ENCODE measurements at places on chromosomes 11 and 22.

GRCh38 chr11:35765211-35765610, 102.6 kb downstream of the TRIM44 start:
- DNase-seq, result no peak

DNA sequence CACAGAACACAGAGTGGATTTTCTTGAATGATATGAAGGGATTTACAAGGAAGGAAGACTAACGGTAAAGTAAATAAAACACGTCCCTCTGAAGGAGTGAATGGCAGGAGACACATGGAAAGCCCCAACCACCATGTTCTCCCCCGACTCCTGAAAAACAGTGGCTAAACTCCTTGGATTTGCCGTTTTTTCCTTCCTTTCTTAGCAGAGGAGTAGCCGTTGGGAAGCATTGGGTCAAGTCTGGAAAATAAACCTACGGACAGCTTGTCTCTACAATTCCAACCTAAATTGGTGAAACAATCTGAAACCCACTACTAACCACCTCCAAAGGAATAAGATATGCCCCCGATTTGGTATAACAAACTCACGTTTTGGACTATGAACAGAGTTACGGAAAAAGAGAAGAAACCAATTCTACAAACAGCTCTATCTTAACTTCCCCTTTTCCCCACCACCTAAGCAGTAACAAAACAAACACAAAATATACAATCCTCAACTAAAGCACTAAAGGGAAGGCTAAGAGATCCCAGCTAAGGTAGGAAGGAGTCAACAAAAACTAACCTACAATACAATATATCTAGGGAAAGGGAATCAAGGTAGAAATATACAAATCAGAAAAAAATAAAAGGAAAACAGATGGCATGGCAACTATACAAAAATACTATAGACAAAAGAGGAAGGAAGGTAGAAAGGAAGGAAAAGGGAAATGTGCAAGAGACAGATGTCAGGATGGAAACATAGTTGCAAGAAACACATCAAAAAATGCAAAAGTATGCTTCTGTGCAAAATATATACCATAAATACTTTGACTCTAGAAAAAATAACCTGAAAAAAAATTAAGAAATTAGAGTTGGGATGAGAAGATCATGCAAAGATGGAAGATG, 43.8 kb upstream of the LYVE1 start:
- no peak for DNase-seq

DNA sequence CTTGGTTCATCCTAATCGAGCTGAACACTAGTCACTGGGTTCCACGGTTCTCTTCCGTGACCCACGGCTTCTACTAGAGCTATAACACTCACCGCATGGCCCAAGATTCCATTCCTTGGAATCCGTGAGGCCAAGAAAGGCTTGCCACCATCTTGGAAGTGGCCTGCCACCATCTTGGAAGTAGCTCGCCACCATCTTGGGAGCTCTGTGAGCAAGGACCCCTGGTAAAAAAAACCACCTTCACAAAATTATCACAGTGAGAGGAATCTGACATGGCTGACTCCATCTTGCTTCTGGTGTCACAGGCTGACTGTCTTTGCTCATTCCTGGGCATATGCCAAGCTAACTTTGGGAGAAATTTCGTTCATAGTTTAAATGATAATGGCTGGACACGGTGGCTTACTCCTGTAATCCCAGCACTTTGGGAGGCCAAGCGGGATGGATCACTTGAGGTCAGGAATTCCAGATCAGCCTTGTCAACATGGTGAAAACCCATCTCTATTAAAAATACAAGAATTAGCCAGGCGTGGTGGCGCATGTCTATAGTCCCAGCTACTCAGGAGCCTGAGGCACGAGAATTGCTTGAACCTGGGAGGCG, 18.9 kb upstream of the KCTD14 start:
- DNase-seq, result no peak

GRCh38 chr11:11857769-11858168, 16.0 kb downstream of the USP47 start:
- peak; percentile 3 for DNase-seq

DNA sequence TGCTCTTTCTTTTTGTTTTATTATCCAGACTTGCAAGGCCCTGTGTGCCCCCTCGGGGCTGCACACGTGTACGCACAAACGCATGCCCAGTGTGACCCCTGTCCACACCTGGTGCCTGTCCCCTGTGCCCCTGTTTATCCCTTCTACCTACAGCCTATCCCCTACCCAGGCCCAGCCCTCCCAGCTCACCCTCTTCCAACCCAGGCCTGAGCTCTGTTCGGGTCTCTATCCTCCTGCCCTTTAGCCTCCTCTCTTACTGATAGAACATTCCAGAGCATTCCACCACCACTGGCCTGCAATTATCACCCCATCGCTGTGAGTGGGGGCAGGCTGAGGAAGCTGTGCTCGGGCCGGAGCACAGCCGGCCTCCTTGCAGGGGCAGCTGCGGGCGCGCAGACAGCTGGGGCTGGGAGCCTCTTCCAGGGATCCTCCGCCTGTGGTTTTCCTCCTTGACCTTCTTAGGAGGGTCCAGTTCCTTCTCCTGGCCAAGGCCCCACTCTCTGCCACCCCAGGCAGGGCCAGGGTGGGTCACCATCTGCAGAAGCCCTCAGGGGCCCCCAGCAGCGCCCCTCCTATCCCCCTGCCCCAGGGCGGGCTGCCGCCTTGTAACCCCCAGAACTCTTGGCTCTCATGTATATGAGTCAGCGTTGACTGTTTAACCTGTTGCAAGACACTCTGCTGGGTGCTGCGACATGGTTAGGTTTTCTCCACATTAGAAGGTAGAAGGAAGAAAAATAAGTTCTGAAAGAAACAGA, 41.8 kb upstream of the KCNQ1OT1 start:
- DNase-seq, result no peak

DNA sequence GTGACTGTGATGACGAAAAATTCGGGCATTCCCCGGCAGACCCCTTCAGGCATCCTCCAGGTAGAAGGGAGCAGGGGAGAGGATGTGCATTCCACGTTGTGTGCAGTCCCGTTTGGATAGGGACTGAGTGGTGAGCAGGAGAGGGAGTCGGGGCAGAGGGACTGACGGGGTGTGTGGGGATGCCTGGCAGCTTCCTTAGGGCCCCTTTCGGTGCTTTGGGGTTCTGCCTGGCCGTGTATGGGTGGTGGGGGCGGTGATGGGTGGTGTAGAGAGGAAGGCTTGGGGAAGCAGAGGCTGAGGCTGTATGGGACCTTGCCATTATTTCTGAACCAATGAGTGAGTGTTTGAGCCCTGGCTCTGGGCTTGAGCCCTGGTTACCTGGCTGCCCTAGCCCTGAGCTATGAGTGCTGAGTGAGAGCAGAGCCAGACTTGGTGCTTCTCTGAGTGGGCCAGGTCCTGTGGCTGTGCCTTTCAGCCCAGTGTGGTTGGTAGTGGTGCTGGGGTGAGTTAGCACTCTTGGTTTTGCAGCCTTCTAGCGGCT, 914 bp downstream of the INPPL1 start:
- no peak for DNase-seq
